Stimulated activated CD8-positive, alpha-beta memory T cell treated with anti-CD3 and anti-CD28 coated beads, Interleukin-12 subunit alpha, Interleukin-12 subunit beta, amount 100 ng/mL, for 4 hours (primary cell): ENCODE measurements at places on chromosomes 3 and 15.

GRCh38 chr3:58164199-58164879 is 46.4 kb downstream of the DNASE1L3 start:
- DNase-seq = no peak

- DNase-seq = no peak
Observed at GRCh38 chr3:67447393-67447792, 207.0 kb downstream of the SUCLG2 start.

DNA sequence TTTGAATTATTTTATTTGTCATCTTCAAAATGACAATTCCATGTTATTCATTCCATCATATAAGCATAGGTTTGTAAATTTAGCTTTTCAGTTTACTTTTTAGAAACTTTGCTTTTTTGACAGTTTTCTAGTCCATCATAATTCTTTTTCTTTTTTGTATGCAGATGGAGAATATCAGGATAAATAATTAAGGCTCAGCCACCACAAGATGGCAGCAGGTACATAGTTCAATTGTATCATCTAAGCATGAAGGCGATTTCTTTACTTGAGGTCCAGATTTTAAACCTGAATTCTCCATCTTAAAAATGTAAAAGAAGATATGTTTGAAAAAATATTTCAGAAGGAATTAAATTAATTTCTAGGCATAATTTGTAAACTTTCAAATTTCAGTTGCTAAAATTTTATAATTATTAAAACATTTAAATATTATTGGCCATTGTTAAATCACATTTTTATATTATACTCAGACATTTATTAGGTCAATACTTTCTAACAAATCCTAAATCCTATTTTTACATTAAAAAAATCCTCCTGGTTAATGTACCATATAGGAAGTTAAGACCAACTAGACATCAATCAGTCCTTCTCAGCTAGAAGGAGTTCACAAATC is 15.1 kb downstream of the PLSCR5 start:
- no peak for DNase-seq

DNA sequence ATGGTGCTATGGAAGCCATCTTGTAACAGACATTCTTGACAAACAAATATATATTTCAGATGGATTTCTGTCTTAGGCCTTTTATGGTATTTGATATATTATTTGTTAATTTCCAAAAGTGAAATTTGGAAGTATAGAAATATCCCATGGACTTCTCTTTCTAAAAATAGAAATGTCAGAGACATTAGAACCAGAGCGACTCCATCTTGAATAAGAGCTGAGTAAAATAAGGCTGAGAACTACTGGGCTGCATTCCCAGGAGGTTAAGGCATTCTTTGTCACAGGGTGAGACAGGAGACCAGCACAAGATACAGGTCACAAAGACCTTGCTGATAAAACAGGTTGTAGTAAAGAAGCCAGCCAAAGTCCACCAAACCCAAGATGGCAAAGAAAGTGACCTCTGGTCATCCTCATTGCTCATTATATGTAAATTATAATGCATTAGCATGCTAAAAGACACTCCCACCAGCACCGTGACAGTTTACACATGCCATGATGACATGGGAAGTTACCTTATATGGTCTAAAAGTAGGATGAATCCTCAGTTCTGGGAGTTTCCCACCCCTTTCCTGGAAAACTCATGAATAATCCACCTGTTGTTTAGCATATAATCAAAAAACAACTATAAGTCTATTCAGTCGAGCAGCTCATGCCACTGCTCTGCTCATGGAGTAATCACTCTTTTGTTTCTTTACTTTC is 146.0 kb downstream of the NEK11 start:
- DNase-seq = no peak

- no peak for DNase-seq
Observed at GRCh38 chr15:70358011-70358819, 260.5 kb upstream of the TLE3 start.

DNA sequence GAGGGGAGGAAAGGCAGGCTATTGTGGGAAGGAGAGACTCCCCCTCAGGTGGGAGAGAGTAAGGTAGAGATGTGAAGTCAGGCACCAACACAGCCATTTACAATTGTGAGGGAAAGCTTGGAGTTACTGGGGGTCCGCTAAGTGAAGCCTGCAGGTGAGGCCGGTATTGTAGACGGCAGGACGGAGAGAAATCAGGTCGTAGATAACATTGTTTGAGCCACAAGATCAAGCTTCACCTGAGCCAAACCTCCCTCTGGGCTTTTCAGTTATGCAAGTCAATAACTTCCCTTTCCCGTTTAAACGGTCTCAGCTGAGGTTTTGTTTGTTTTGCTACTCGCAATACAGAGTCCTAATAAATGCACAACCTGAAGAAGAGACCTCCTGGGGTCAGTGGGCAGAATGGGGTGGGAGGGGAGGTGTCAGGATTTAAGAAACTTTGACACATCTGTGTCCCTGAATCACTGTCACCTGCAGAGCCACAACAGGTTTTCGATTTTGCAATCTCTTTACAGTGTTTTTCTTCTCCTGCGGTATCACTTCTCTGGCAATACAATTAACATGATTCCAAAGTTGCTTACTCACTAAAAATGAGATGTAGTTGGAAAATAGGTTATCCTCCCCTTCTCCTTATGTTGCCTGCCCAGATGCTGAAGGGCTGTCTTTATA is 72.0 kb upstream of the GLCE start:
- DNase-seq = no peak

- no peak for DNase-seq
Observed at GRCh38 chr15:31586841-31587240, 260.2 kb downstream of the KLF13 start.

DNA sequence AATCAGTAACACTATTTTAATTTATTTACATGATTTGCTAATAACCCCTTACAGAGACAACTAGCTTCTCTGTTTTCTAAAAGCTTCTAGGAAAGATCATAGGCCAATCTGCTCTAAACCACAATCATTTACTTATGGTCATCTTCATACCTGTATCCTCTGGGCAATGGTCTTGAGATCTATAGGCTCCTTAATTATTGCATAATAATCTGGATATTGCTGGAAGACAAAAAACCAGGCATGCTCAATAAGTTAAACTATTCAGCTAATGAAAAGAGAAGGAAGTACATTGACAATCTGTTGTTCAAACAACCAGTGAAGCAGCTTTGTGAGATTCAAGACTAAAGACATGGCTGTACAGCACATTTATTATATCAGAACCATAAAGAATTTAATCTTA is 34.1 kb downstream of the PBRM1 start:
- no peak for DNase-seq

- no peak for DNase-seq
Observed at GRCh38 chr3:32596282-32596908, 25.7 kb upstream of the DYNC1LI1 start.
